Motor neuron (in vitro differentiated cells): ENCODE measurements at places on chromosomes 12 and 14. TPM values are rescaled to one million over a fixed set of nuclear protein-coding genes. Genes with fewer than 3 reads are reported as not detected.

RHEBL1 gene
- 3.3 and 4.1 TPM in 2 replicates for total RNA-seq

MOAP1 gene
- 16.3 and 22.0 TPM in 2 replicates for total RNA-seq

GPD1 gene
- total RNA-seq = 0.43 and 0.50 TPM in 2 replicates

DNA sequence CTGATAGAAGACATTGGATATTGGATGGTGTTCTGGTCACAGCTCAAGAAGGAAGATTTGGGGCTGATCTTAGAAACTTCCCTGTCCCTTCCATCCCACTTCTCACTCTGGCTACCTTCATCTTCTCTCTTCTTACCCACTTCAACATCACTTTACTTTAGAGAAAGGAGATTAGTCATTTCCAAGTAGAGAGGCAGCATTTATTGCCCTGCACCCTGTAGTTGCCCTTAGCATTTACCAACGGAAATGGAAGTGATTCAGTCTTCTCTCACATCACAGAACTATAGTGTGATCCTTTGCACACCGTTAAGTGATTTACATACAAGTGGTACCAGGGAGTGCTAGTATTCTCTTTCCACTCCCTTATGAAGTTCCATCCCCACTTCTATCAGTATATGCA is 52.4 kb downstream of the PHLDA1 start:
- no peak for ATAC-seq

GRCh38 chr12:57145460-57146059 is 1.9 kb downstream of the LRP1-AS start:
- ATAC-seq = no peak

DNA sequence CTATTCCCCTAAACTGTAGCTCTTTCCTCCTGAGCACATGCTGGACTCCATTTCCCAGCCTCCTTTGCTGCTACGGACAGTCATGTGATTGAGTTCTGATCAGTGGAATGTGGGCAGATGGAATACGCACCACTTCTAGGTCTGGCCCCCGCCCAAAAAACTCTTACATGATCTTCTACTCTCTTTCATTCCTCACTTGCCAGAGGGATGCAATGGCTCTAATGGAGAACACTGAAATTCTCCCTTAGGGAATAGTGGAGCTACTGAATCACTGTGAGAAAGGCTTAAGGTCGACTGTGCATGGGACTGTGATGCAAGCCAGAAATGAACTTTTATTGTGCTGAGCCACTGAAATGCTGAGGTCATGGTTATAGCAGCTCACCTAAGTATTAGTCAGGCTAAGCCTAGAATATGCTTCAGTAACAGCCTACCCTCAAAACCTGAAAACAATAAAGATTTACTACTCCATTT is 13.0 kb upstream of the TMED2 start:
- ATAC-seq = peak; percentile 98

- no peak for ATAC-seq
These were observed 11.3 kb downstream of the PLD4 start for GRCh38 chr14:104935955-104936354.
